ENCODE measurements at places on chromosomes 12 and 14.

DNA sequence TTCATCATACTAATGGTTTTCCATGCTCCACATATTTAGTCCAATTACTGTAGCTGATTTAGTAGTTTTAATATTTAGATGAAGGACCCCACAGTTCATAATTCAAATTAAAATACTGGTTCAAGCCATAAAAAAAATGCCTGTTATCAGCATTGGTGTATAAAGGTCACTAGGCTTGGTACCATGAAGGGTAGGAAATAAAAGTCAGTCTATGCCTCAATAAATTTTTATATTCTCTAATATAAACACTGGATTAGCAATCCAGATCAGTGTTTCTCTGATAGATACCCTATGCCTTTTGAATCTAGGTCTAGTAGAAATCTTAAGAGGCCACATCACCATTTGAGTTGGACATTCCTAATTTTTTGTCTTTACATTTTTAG is 163.2 kb upstream of the HIF1A start:
- no peak for DNase-seq

GRCh38 chr14:73723797-73724661 is 9.8 kb upstream of the PNMA1 start:
- DNase-seq = no peak

DNA sequence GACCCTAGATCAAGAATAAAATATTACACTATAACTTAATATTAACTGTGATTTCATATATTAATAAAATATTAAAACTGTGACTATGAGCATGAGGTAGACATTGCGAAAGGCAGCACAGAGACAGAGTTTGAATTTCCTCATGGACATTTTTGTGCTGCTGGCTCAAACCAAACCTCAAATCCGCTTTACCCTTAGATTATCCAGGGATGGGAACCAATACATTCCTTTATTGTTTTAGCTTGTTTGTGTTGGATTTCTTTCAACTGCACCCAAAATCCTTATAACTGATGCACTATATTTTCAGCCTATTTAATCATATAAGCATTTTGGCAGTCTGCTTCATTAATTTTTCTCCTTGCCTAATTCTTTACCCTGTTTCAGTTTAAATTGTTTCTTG is 436.7 kb downstream of the ATP23 start:
- no peak for DNase-seq

DNA sequence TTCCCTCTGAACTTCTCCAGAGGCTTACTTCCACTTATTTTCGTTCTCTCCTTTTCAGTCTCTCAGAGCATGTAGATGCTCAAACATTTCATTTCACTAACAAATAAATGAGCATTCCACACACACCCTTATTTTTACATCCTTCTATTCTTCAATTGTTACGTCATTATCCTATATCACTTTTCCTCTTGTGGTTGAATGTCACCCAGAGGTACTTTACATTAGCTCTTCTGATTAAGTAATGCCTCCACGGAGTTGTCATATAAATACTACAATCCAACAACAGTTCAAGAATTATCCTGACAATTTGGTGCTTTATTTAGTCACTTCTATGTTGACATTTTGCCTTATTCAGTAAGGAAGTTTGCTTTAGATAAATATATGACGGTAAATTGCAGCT is 18.4 kb downstream of the FAR2 start:
- no peak for DNase-seq

DNA sequence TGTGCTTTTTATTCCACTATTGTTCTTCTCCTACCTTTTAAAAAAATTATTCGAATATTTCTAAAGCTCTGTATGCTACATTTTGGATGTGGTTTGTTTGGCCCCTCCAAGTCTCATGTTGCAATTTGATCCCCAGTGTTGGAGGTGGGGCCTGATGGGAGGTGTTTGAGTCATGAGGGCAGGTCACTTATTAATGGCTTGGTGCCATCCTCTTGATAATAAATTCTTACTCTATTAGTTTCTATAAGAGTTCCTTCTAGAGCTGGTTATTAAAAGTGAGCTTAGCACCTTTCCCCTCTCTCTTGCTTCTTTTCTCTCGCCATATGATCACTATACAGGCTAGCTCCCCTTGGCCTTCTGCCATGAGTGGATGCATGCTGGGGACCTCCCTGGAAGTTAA is 445.6 kb upstream of the PDE3A start:
- DNase-seq = no peak

- no peak for DNase-seq
Observed at GRCh38 chr12:52139579-52140062, 52.2 kb downstream of the KRT80 start.

- DNase-seq = no peak
Observed at GRCh38 chr12:46891306-46891705, 65.5 kb upstream of the SLC38A4 start.

All from stimulated activated CD4-positive, alpha-beta T cell treated with anti-CD3 and anti-CD28 coated beads, TNF-alpha, amount 100 ng/mL, for 1 hour (primary cell).